ENCODE measurements at places on chromosomes 6 and 20.

DNA sequence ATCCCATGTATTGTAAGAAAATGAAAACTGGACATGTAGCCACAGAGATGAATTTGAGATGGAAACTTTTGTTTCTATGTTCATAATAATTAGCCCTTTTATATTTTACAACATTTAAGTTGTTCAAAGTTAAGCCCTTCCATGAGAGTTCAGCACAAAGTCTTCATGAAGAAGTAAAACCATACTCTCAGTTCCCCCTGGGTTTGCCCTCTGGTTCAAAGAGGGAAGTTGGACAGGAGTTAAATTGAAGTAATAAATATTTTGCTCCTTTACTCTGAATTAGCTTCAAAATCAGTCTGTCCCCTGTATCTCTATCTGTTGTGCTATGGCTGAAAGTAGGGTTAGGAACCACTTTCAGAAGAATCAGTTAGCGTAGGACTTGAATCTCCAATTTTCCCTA, 31.1 kb downstream of the PHACTR2 start:
- no peak for DNase-seq

GRCh38 chr6:25637960-25638434, 14.0 kb upstream of the SCGN start:
- no peak for DNase-seq

DNA sequence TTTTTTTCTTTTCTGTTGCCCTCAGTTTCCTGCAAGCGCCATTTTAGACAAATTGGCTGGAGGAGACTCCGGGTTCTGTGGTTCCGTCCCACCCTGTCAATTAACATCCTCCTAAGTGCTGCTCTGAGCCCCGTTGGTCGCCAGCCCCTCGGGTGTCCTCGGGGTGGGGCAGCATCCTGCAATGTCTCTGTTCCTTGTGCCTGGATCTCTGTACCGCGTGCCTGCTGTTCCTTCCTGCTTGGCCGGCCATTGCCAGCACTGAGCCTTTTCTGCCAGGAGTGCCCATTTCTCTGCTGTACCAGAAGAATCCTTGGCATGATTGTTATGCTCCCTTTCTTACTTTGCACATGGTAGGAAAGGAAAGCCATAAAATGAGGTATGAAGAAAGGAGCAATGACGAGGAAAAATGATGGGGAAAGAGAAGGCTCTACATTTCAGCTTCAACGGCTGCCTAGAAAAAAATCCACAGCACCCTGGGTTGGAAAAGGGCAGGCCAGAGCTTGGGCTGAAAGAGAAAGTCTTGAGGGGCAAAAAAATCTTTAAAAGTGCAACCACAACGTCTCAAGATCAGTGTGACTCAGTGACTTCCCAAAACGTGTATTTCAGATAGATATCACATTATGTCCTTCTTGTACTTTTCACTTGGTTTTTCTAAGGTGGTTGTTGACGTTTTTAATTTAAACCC, 256.7 kb downstream of the CLIC5 start:
- DNase-seq = no peak

DNA sequence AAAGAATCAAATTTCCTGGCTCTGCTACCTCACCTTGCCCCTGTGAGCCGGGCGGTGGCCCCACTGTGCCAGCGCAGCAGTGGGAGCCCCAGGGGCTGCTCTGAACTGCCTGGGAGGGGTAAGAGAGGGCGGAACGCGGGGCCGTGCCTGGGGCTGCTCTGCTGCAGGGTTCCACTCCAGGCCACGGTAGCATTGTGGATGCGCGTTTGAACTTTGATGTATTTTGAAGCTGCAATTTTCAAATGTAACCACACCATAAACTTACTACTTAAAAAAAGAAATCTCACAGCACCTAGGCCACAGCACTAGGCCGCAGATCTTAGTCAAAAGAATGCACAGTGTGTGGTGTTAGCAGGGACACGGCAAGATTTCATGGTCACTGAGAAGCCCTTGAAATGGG, 57.5 kb downstream of the PRDM1 start:
- no peak for DNase-seq

DNA sequence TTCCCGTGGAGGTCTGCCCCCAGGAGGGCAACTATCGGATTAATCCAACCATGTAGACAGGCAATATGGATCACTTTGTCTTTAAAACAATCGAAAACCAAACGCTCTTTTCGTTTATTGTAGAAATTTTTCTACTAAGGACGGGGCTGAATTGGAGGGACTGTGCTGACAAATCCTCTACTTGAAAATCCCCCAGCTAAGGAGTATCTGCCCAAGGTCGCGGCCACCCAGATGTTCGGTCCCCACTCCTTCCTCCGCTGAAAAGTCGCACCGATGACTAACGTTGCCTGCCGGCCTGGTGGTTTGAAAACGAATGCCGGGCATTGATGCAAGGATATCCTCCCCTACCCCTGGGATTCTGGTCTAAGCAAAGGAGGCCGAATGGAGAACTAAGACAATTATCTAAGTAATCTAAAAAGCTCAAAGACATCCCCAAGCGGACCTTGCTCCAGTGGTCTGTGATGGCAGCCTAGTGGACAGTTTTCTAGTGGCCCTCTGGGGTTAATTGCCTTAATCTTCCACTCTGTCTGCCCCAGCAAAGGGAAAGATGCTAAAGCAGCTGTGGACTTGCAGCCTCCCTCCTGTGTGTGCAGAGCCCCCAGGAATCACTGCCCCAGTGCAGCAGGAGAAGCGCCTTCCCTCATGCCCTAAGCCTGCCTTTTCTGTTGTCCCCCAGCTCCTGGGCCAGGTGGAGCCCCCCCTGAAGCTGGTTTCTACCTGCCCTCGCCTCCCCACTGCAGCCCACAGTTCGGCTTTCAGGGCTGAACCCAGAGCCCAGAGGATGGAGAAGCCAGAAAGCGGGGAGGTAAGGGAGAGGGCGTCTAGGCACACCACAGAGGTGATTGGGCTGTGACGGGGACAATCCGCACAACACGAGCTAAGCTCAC, 3.6 kb upstream of the FOXC1 start:
- no peak for DNase-seq

DNA sequence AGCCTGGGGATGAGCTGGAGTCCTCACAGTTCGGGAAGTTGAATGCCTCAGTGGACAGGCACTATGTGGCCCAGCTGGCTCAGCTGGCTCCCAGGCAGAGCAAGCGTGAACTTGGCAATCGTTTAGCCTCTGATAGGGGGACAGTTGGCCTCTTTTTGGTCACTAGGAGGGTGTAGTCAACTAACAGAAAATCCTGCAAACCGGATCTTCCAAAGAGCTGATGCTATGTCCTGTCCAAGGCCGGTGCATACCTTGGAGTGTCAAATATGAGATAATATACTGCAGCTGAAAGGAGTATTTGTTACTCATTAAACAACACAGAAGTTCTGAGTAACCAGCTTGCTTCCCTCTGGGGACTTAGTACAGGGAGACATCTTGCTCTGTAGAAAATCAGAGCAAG, 126.2 kb upstream of the EXOC2 start:
- DNase-seq = no peak

DNA sequence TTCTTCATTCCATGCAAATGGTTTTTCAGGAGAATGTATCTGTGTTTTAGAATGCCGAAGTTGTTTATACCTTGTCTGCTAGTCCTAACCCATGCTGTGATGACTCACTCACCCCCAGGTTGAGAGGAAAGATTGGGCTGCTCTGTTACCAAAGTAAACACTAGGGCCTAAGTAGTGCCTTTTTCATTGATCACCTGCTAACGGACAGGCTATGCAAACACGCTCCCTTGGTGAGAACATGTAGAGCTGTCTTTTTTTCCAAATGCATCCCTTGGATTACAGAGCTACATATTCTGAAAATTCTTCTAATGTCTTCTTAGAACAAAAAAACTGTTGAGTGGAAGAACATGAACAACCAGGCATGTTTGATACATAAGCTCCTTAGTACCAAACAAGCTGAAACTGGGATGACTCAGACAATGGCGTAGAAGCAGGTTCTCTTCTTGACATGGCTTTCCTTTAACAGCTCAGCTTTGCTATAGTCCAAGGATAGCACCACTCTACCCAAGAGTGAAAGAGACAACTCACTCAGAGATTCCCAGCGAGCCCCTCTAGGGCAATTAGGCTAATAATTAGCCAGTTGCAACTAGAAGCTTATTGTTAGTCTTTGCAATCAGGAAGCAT, 20.5 kb downstream of the PERP start:
- no peak for DNase-seq

DNA sequence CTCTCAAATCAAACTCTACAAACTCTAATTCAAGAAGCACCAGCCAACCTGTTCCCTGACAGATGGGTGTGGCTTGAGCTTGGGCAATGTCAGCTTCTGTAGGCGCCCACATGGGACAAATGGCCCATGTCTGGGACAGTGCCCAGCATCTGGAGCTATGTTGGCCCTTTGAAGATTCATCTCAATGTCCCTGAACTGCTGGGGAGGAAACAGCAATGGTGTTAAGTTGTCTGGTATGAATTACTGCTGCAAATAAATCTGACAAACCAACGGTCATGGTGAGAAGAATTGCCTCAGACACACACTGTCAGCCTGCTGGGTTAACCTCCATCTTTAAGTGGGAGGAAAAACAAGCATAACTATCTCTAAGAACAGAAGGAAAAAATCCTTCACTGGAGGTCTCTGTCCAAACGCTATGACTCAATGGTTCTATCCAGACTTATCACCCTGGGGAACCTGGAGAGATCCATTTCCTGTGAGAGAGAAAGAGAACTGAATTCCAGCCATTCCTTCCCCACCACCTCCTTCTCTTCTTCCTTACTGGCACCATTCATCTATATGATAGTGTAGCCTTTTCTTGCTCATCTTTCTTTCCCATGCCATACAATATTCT, 274.9 kb downstream of the CDH26 start:
- DNase-seq = no peak

- DNase-seq = no peak
These were observed 457.0 kb downstream of the EPM2A start for GRCh38 chr6:145278163-145278807.

- DNase-seq = no peak
These were observed 99.0 kb upstream of the PREP start for GRCh38 chr6:105501826-105502344.

GRCh38 chr6:1416191-1416760, 26.9 kb downstream of the FOXF2 start:
- DNase-seq = no peak

GRCh38 chr6:23445157-23445710, 680.8 kb upstream of the NRSN1 start:
- no peak for DNase-seq

DNA sequence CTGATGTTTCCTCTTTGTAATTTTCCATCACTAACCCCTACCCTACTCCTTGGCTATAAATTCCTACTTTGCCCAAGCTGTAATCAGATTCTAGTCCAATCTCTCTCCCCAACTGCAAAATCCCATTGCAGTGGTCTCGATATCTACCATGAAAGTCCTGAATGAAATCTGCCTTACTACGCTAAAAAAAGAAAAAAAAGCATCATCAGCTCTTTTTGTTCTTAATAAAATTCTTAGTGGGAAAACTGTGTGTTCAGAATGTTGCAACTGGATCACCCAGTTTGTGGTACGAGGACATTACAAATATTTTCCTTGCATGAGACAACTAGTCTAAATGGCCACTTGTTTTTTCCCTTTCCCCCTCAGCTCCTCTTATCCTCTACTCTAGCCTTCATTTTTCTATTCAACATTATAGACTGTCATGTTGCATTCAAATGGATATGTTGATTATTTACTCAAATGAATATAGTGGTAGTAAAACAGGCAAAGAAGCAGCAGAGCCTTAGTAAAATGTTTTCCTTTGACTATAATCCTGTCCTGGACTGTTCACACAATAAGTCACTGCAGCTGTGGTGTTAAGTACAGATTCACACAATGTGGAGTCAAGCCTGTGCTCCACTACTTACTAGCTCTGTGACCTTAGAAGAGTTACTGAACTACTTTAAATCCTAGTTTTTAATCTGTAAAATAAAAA, 527.1 kb upstream of the MARCKS start:
- DNase-seq = no peak

- DNase-seq = no peak
These were observed 151.3 kb downstream of the DTNBP1 start for GRCh38 chr6:15511248-15512125.

DNA sequence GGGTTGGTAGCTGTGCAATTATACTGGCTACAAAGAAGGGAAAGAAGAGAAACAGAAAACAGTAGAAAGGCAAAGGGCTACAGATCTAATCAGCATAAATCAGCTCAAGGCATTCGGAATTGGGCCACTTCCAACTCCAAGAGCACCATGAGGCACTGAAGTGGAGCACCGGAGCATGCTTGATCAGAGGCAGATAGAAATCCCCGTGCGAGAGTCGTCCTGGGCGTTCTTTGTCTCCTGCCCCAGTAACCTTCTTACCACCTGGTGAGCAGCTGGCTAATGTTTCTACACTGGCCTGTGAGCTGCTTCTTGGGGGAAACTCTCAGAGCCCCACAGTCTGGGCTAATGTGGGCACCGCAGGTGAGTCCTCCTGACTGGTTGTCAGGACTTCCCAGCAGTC, 16.7 kb downstream of the NEDD9 start:
- DNase-seq = no peak

GRCh38 chr20:18698735-18699380, 111.0 kb downstream of the DTD1 start:
- no peak for DNase-seq

DNA sequence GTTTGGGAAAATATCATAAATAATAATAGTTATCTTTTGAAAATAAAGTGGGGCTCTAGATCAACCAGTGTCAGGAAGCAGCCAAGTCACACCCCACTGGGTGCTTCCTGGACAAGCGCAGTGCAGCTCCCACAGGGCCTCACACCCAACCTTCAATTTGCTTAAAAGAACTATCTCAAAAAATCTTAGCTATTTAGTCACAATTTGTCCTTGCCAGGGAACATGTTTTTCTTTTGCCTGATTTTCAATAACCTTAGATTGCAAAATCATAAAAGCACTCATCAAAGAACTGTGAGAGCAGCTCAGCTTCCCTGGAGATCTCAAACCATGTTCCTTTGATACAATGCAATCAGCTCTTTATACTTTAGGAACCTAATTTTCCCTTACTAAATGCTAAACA, 1.6 kb upstream of the NCOA7 start:
- DNase-seq = no peak

DNA sequence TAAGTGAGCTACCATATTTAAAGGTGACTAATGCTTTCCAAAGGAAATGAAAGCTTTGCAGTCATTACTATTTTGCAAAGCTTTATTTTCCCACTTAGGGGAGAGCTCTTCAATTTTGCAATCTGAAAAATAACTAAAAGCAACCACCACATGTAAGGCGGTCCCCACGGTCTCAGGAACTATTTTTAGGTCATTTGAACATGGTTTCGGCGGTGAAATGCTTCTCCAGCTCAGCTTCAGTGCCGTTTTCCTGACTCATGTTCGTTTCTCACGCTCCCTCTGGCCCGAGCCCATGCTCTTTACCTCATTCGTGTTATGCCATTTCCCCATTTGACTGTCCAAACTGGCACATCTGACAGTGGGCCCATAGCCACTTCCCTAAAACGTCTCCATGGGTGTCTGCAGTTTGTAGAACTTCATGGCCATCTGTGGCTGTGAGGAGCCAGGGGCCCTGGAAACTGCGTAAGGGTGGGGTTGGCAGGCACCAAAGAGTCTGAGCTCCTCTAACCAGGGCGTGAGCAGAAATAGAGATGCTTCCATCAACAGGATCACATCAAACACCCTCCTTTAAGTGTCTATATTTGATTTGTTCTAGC, 46.5 kb downstream of the ADTRP start:
- no peak for DNase-seq
